ENCODE measurements at places on chromosomes 11 and 22.

GRCh38 chr11:115170133-115170815 is 333.9 kb downstream of the CADM1 start:
- peak; percentile 23 for DNase-seq

- no peak for DNase-seq
Measured at GRCh38 chr11:93493252-93493897, 49.8 kb downstream of the SMCO4 start.

- no peak for DNase-seq
Measured at GRCh38 chr22:50548040-50548920, 2.6 kb downstream of the KLHDC7B start.

DNA sequence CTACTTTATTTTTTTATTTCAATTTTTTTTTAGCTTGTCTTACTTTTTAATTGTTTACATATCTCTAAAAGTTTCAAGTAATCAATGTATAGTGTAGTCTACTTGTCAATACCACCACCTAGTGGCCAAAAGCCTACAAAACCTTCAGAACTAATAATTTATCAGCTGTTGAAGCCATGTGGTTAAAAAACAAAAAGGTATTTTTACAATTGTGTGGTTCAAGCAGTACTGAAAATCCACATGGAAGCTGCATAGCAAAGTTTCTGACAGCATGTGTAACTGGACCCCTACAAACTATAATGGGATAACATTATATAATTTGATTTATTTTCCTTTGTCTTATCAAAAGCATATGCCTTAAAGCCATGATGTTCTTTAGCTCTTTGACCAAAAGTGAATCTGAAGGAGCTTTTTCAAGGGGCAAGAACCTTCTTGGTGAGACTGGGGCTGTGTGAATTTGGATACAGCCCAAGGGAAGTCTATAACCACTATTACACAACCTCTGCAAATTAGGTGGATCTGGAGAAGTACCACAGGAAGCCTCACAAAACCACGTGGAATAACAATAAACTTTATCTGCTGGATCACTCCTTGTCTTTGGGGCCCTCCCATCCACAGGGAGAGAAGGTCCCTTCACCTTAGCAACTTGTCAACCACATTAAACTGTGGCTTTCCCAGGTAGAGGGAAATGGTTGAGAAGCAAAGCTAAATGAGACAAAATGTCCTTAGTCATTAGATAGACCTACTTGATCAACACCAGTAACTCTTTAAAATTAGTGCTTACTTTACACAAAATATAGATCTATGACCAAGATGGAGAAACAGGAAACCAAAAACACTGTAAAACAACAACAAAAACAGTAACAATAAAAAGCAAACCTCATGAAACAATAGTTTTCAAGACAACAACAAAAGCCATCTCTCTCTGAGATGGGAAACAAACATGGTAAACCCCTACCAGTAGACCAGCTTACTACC is 9.9 kb downstream of the NARS2 start:
- peak; percentile 74 for DNase-seq

GRCh38 chr11:70387564-70387963 is 10.8 kb upstream of the CTTN start:
- no peak for DNase-seq

GRCh38 chr11:74970852-74971395 is 17.8 kb upstream of the NEU3 start:
- DNase-seq: no peak

- DNase-seq: peak; percentile 86
Measured at GRCh38 chr11:67045314-67045713, 11.3 kb upstream of the RHOD start.

GRCh38 chr22:38026130-38027111 is 30.8 kb upstream of the PICK1 start:
- no peak for DNase-seq

GRCh38 chr11:68727783-68728182 is 23.5 kb downstream of the TESMIN start:
- peak; percentile 19 for DNase-seq

DNA sequence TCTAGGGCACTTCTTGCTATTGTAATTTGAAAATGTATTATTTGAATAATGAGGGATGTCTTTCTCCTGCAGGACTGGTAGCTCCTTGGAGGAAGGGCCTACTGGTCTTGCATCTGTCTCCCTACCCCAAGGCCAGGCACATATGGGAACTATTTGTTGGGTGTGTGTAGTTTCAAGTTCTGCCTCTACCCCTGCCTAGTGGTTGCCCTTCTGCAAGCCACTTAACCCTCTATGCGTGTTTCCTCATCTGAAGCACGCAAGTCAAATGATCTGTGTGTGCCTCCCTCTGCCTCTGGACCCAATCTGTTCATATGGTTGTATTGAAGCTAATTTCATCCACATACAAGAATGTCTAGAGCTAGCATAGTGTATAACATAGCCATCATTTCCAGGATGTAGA is 67.0 kb downstream of the WNT11 start:
- no peak for DNase-seq

GRCh38 chr11:85749287-85749834 is 61.6 kb downstream of the SYTL2 start:
- no peak for DNase-seq

DNA sequence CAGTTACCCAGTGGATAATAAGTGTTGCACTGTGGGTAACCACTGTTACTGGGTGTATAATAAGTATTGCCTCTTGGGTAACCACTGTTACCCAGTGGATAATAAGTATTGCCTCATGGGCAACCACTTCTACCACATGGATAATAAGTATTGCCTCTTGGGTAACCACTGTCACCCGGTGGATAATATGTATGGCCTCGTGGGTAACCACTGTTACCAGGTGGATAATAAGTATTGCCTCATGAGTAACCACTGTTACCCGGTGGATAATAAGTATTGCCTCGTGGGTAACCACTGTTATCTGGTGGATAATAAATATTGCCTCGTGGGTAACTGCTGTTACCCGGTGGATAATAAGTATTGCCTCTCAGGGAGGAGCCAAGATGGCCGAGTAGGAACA is 29.7 kb upstream of the NXPE4 start:
- DNase-seq: no peak

DNA sequence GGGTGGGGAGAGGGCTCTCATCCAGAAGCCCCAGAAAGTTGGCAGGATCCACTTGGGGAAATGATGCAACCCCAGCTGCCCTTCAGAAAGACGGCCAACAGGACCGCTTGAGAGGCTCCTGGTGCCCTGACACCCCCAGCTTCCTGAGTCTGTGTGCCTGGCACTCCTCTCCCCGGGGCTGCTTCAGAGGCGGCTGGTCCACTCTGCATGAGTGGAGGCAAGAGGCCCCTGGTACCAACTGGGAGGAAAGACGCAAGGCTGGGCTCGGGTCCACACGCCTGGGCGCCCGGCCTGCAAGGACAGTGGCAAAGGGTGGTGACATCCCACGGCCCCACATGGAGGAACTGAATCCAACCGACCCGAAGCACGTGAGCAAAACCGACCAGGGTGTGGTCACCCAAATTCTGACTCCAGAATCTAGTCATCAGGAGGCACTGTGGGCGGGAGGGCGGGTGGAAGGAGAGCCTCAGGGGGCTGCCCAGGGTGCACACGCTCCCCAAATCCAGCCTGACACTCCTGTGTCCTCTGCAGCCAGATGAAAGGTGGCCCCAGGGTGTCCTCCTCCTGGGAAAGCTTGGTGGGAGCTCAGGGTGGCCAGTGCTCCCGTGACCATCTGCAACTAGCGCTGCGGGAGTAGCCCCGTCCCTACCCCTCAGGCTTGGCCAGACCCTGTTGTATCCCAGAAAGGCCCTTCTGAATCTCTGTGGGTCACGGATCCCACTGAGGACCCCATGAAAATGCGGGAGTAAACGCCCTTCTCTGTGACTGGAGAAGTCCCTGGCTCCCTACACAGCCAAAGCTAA is 3.7 kb downstream of the RNH1 start:
- peak; percentile 48 for DNase-seq

DNA sequence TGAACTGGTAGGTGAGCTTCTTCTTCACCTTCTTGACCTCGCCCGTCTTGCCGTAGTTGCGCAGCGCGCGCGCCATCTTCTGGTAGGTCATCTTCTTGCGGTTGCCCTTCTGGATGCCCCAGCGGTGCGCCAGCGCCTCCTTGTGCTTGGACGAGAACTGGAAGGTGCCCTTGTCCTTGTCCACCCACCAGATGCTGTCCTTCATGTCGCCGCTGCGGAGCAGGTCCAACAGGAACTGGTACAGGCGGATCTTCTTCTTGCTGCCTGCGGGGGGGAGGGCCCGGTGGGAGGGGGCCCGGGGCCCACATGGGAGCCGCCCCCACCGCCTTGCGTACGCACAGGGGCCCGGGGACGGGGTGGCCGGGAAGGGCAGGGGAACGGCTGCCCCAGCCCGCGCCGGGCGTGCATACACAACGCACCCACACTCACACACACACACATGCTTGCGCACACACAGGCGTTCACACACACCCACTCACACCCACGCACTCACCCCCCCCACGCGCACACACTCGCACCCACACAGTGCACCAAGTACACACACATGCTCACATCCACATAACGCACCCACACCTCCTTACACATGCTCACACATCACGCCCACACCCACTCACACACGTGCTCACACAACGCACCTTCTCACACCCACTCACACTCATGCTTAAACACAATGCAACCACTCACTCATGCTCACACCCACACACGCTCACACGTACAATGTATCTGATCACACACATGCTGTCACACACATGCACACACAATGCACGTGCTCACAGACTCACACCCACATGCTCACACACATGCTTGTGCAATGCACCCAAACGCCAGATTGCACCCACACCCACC is 3.0 kb upstream of the MYBPC3 start:
- DNase-seq: peak; percentile 89

GRCh38 chr11:46413760-46414465 is 22.3 kb upstream of the CHRM4 start:
- peak; percentile 21 for DNase-seq

- DNase-seq: no peak
Measured at GRCh38 chr11:7656704-7657103, 16.6 kb downstream of the CYB5R2 start.

GRCh38 chr11:76269661-76270261 is 63.5 kb upstream of the WNT11 start:
- no peak for DNase-seq

DNA sequence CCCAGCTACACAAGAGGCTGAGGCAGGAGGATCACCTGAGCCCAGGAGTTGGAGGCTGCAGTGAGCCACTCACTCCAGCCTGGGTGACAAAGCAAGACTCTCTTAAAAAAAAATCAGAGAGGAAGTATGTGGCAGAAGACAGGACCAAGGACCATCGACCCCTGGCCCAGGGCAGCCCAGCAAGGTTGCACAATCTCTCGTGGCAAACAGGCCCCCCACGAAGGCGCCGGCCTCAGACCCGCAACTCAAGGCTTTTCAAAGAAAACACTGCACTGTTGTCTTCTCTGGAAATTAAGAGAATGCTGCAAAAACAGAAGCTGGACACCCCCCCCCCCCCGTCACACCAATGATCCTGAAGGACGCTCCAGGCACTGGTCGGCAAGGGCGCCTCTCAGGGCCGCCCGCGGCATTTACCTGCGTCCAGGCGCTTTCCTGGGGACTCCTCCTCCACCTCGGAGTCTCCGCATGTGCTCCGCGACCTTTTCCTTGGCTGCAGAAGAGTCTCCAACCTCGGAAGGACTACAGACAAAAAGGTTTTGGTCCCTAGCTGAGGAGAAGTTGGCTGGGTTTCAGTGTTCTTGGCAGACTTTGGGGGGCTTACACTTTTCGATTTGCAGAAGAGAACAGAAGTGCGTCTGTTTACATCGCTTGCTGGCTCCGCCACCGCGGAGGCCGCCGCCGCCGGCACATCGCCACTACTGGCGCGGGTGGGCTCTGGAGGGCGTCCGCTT is 40.5 kb downstream of the BRD1 start:
- DNase-seq: no peak

GRCh38 chr22:48803171-48803947 is 1024.3 kb downstream of the BRD1 start:
- no peak for DNase-seq

Measured in EH (cell line).